ENCODE measurements at places on chromosomes 12 and 14. TPM values are rescaled to one million over a fixed set of nuclear protein-coding genes. Genes with fewer than 3 reads are reported as not detected.

- DNase-seq: no peak
Measured at GRCh38 chr12:13248964-13249363, 52.4 kb downstream of the EMP1 start.

- peak; percentile 4 for DNase-seq
Measured at GRCh38 chr14:98444077-98444476, 827.9 kb downstream of the BCL11B start.

DNA sequence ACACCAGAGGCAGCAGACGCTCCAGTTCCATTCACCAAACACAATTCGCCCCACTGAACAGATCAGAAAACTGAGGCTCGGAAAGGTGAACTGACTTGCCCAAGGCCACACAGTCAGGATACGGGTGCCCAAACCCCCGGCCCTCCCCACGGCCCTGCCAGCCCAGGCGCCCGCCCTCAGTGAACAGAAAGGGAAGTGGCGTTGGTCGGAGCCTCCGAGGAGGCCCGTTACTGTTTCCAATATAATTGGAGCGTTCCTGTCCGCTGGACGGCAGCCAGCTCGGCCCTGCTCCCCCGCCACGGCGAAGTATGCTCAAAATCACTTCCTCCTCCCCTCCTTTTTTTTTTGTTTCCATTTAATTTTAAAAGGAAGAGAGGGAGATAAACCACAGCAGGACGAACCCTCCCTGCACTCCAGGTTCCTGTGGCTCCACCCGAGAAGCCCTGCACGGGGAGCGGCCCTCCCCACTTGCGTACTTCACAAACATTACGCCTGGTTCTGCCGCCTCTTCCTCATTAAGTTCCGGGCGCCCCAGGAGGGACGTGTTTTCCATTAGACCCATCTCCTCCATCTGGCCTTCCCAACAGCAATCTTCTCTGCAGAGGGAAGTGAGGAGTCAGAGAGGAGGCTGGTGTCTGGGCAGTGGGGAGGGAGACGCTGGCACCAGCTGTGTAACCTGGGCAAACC is 61.1 kb downstream of the NCOR2 start:
- DNase-seq: no peak

DNA sequence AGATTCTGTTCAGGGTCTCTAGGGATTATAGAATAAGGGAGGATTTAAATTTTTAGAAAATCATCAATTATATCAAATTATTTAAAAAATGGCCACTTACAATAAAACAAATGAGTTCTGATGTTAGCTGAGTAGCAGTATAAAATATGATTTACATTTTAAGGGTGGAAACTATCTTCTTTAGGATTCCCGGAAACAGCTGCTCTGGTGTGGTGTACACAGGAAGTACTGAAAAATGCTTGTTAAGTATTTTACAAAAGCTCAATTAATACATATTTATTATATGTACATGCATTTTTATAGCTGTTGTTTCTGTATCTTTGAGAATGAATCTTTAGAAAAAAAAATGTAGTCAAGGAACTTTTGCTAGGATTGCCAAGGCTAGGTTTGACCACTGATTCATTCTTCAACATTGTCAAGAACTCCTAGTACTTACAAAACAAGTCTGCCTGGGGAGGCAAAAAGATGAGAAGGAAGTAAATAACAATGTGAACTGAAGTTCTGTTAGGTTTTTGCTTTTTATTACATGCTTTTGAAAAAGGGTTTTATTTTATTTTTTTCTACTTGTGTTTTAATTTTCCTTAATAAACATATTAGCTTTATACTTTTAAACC is 48.0 kb downstream of the ARF6 start:
- DNase-seq: no peak

- no peak for DNase-seq
Measured at GRCh38 chr12:45298721-45299692, 83.1 kb downstream of the ANO6 start.

DNA sequence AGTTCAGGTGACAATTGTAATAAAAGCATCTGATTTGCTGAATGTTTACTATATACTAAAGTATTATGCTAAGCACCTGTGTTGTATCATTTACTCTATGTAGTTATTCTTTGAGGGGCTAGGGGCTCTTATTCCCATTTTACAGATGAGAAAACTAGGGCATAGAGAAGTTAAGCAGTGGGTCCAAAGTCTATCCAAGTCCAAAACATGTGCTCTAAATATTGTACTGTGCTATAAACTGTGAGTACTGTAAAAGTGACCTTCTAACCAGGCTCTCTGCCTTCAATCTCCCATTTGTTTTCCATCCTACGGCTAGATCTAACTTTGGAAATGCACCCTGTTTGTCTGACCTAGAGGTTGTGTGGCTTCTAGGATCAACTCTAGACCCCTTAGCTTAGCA is 9.0 kb downstream of the ACVR1B start:
- no peak for DNase-seq

DNA sequence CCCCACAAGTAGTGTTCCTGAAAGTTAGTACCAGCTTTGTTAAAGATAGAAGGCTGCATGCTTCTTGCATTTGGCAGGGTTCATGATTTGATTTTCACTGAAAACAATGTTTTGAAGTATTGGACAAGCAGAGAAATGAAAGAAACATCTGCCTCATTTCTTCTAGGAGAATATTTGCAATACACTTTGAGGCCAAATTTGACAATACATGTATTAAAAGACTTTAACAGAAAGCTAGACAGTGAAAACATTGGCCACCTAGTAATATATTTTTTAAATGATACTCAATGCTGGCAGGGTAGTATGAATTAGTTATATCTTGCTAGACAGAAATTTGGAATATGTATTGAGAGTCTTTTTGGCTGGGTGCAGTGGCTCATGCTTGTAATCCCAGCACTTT is 68.5 kb downstream of the GCH1 start:
- DNase-seq: no peak

DNA sequence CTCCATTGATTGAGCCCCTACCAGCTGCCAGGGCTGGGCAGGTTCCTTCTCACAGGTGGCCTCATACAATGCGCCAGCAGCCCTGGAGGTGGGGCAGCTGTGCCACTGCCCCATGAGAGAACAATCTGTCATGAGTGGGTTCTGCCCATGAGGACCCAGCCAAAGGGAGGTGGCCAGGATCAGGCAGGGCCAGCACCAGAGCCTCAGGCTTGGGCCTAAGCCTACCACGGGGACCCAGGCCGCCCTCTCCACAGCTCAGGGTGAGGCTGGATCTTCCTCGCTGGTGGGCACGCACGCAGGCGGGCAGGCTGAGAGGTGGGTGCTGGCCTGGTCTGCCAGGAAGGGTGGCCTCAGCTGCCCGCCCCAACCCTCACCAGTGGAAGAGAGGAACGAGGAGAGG is 110.7 kb downstream of the KIF26A start:
- DNase-seq: no peak

GRCh38 chr12:49842519-49843352 is at the start of gene BCDIN3D:
BCDIN3D (minus strand) TSS chr12:49843106; CDS start chr12:49843087, 19 bp downstream.
- peak; percentile 95 for DNase-seq

GRCh38 chr12:120237360-120238171 is 28.0 kb downstream of the PXN start:
- DNase-seq: no peak

- DNase-seq: no peak
Measured at GRCh38 chr12:68031881-68032739, 42.9 kb downstream of the IFNG-AS1 start.

DNA sequence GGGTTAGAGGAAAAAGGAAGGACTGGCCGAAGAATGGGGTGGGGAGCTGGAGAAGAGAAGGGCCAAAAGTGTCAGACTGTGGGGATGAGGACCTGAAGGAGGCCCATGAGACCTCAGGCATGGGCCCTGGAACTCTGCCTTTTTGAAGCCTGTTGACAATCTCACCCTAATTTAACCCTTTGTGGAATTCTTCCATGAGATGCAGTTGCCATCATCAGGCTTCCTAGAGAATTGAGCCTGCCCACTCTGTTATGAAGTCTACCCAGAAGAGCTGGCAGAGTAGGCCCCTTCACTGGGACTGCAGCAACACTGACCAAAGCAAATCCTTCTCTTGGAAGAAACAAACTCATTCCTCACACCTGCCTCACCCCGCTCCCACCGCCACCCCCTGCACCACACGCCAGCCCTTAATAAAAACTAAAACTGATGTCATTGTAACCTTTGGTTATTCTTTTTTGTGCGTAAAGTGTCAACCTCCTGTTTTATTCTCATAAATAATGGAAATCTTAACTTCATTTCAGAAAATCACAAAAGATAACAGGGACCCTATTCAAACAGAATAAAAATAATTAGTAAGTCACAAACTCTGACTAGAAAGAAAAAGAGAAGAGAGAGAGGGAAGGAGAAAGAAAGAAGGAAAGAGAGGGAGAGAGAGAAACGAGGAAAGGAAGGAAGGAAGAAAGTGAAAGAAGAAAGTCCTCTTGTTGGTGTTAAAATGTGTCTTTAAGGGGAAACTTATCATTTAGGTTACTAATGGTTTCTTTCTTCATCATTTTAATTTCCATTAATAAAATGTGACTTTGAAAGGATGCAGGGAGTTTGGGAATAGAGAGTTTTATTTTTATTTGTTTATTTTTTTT is 61.3 kb downstream of the CRADD start:
- no peak for DNase-seq

GRCh38 chr14:74179856-74180255 is 59.4 kb upstream of the VSX2 start:
- no peak for DNase-seq

The CCDC196 gene
- not detected for total RNA-seq

The RNF212B gene
- not detected for total RNA-seq

The CLMN gene
- 2.5 TPM for total RNA-seq

The RNASE13 gene
- not detected for total RNA-seq

The KCNC2 gene
- total RNA-seq: not detected

The ERP27 gene
- total RNA-seq: 4.0 TPM

The CDCA3 gene
- total RNA-seq: 94.8 TPM

The IRAK3 gene
- total RNA-seq: 1.2 TPM

The KRT80 gene
- not detected for total RNA-seq

The TAS2R30 gene
- 2.8 TPM for total RNA-seq

The CLEC4C gene
- total RNA-seq: not detected

The LRRIQ1 gene
- not detected for total RNA-seq

The PTPN11 gene
- total RNA-seq: 93.7 TPM

The PNMA1 gene
- 38.1 TPM for total RNA-seq

The CIROP gene
- not detected for total RNA-seq

Measured in activated T-cell treated with anti-CD3 and anti-CD28 coated beads, Interleukin-2, amount 50 U/mL, for 72 hours (primary cell).